PC-3 (cell line): ENCODE measurements at places on chromosomes 6 and 20. TPM values are rescaled to one million over a fixed set of nuclear protein-coding genes. Genes with fewer than 3 reads are reported as not detected.

RRP36 gene
- total RNA-seq, result 120 and 133 TPM in 2 replicates

SEL1L2 gene
- total RNA-seq, result not detected in 2 replicates

ADA gene
- total RNA-seq, result 12.4 and 13.0 TPM in 2 replicates

MAP3K5 gene
- total RNA-seq, result 4.3 and 5.0 TPM in 2 replicates

HNF4A gene
- total RNA-seq, result not detected in 2 replicates

PLEKHG1 gene
- total RNA-seq, result 1.3 and 1.4 TPM in 2 replicates

PGBD1 gene
- total RNA-seq, result 6.2 and 9.0 TPM in 2 replicates

SLX4IP gene
- 6.4 and 7.1 TPM in 2 replicates for total RNA-seq

LY6G6F gene
- not detected in 2 replicates for total RNA-seq

SRC gene
- 55.6 and 82.1 TPM in 2 replicates for total RNA-seq

IFNGR1 gene
- 15.8 and 24.6 TPM in 2 replicates for total RNA-seq

SNPH gene
- 21.4 and 24.9 TPM in 2 replicates for total RNA-seq

CDH4 gene
- not detected in 2 replicates for total RNA-seq

TREML2 gene
- not detected in 2 replicates for total RNA-seq

HLA-DPA1 gene
- not detected in 2 replicates for total RNA-seq

SLC22A16 gene
- not detected in 2 replicates for total RNA-seq

ENPP1 gene
- total RNA-seq, result 4.4 and 5.1 TPM in 2 replicates

HAO1 gene
- 0.33 TPM in 1 of 2 replicates, not detected in the other for total RNA-seq

PRDM13 gene
- not detected in 2 replicates for total RNA-seq

SIRPA gene
- total RNA-seq, result 12.8 and 17.3 TPM in 2 replicates

NHLRC1 gene
- total RNA-seq, result 0.81 and 1.3 TPM in 2 replicates
